SHP77 treated with DMSO at 0.1 percent for 48 hours (cell line): ENCODE measurements at places on chromosomes 11 and 22.

- DNase-seq, result no peak
Observed at GRCh38 chr11:8913961-8914660, 3.1 kb downstream of the AKIP1 start.

GRCh38 chr22:25083056-25083806 is 116.4 kb upstream of the CRYBB3 start:
- no peak for DNase-seq

DNA sequence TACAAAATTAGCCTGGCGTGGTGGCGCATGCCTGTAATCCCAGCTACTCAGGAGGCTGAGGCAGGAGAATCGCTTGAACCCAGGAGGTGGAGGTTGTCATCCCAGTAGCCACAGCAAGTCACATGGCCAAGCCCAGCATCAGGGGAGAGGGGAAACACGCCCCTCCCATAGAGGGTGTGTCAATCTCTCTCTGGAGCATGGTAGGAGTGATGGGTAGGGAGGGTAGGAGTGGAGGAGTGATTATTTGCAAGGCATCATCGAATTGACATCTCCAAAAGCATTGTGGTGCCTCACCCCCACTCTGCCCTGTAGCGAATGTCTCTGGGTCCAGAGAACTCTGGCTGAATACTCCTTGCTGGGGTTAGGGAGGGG is 6.1 kb upstream of the SSTR3 start:
- no peak for DNase-seq

- DNase-seq, result no peak
Observed at GRCh38 chr11:653837-654236, 16.8 kb downstream of the DRD4 start.

- no peak for DNase-seq
Observed at GRCh38 chr22:43890901-43891331, 897 bp downstream of the PNPLA5 start.

DNA sequence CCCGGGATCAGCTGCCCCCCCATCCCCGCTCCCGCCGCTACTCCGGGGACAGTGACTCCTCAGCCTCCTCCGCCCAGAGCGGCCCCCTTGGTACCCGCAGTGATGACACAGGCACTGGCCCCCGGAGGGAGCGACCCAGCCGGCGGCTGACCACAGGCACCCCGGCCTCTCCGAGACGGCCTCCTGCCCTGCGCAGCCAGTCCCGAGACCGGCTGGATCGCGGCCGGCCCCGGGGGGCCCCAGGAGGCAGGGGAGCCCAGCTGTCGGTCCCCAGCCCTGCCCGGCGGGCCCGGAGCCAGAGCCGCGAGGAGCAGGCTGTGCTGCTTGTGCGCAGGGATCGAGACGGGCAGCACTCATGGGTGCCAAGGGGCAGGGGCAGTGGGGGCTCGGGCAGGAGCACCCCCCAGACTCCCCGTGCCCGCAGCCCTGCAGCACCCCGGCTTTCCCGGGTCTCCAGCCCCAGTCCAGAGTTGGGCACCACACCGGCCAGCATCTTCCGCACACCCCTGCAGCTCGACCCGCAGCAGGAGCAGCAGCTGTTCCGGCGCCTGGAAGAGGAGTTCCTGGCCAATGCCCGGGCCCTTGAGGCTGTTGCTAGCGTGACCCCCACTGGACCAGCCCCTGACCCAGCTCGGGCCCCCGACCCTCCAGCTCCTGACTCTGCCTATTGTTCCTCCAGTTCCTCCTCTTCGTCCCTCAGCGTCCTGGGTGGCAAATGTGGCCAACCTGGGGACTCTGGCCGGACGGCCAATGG is 3.9 kb downstream of the RASL10A start:
- DNase-seq, result no peak

DNA sequence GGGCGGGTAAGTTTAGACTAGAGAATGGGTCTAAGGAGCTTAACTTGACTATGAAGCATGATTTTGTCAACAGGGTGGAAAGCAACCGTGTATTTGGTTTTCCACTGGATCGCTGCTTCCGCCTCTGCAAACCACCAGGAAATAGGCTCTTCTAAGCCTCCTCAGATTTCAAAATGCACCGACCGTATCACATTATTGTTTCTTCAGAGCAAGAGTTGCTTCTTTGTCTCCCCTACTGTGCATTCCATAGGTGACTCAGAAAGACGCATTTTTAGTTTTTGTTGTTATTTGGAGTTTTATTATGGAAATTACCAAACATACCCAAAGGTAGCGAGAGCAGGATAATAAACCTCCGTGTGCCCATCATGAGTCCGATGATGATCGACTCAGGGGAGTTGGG is 64.3 kb upstream of the RASD2 start:
- no peak for DNase-seq

DNA sequence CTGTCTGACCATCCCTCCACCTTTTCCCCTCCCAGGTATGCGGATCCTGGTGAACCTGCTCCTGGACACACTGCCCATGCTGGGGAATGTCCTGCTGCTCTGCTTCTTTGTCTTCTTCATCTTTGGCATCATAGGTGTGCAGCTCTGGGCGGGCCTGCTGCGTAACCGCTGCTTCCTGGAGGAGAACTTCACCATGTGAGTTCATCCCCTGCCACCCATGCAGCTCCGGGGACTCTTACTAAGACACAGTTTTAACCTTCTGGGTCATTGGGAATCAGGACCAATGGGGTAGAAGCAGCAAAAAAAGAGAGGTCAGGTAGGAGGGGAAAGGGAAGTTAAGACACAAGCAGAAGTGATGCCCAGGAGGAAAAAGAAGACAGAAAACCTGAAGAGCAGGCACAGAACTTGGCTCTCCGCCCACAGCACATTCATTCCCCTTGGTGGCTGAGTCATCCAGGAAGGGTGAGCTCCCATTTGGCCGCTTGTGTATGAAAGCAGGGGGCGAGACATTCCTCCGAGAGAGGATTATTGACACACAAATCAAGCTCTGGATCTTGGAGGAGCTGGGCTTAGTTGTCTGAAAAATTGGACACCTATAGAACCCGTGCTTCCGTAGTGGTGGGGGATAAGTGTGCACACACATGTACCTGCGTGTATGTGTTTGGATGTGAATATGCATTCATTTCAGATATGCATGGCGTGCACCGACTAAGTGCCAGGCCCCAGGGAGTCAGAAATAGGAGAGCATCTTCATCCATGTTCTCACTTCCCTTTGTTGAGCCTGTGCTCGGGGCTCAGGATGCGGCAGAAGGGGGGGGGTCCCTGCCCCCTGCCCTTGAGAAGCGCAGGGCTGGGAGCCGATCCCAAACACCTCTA is 64.2 kb downstream of the CACNA1I start:
- DNase-seq, result no peak

- DNase-seq, result no peak
Observed at GRCh38 chr22:43174941-43175531, 11.9 kb downstream of the TTLL12 start.

DNA sequence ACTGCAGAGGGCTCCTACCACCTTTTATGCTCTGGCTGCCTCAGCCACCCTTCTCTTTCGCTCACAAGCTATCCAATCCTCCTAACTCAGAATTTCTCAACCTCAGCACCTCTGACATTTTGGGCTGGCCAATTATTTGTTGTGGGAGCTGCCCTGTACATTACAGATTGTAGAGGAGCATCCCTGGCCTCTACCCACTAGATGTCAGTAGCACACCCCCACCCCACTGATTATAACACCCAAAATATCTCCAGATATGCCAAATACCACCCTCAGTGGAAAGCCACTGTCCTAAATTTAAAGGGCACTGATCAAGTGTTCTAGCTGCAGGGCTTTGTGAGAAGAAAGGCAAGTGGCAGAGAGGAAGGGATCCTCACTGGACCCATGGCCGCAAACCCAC is 443.1 kb downstream of the SOX6 start:
- no peak for DNase-seq

GRCh38 chr22:21044931-21045584 is 688 bp upstream of the LRRC74B start:
- no peak for DNase-seq

- no peak for DNase-seq
Observed at GRCh38 chr11:119692540-119692820, 36.5 kb downstream of the NECTIN1 start.

GRCh38 chr11:113781682-113782081 is 2.1 kb downstream of the CLDN25 start:
- DNase-seq, result no peak

GRCh38 chr11:133339495-133340140 is 192.7 kb downstream of the OPCML start:
- DNase-seq, result no peak

- DNase-seq, result no peak
Observed at GRCh38 chr11:75477614-75477935, 44.6 kb upstream of the KLHL35 start.

- DNase-seq, result peak; percentile 54
Observed at GRCh38 chr22:20155330-20156041, 4.6 kb upstream of the CCDC188 start.
